ENCODE measurements at places on chromosomes 3 and 15.

DNA sequence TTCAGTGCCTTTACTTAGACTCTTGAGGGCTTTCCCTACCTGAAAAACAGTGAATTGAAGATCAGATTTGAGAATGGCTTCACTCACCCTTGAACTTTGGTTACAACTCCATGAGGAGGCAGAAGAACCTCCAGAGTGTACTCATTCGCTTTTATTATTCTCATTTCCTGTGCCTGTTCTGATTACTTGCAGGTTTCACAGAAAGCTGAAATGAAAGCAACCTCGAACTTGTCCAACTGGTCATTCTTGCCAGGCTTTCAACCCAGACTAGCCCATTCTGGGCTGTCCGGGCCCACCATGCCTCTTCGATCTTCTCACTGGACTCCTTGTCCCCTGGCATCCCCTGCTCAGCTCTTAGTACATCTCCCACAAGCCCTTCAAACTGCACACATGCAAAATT lies 20.2 kb upstream of the THUMPD3 start:
- DNase-seq, result no peak

GRCh38 chr3:62436785-62437184 lies 63.4 kb upstream of the FEZF2 start:
- DNase-seq, result no peak

- no peak for DNase-seq
These were observed 251.2 kb upstream of the CTDSPL start for GRCh38 chr3:37610529-37610928.

DNA sequence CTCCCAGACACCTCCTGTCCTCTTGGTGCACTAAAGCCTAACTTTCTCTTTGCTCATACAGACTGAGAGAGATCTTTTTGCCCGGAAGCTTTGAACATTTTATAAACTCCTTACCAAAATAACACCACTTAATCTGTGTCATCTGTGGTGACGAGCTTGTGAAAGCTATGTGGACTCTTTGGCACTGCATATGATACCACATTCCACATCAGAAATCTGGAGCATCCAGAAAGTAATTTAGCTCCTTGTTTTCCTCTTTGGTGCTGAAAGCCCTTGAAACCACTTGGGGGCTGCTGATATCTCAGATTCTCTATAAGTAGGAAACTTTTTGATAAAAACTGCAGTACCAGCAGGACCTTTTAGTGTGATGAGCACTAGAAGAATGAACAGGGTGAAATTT lies 128.3 kb downstream of the ALCAM start:
- DNase-seq, result no peak

GRCh38 chr15:58562135-58562534 lies 130.3 kb downstream of the LIPC start:
- no peak for DNase-seq

DNA sequence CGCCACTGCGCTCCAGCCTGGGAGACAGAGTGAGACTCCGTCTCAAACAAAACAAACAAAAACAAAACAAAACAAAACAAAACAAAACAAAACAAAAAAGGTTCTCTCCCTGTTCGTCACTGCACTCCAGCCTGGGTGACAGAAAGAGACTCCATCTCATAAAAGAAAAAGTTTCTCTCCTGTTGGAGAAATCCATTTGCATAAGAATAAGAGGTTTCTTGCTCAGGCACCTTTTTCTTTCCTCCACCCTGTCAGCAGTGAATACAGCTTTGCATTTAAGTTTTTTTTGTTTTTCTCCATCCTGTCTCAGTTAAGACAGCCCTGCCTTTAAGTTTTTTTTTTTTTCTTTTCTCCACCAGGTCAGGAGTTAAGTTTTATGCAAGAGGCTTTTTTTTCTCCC lies 109.5 kb downstream of the DPH6 start:
- no peak for DNase-seq

DNA sequence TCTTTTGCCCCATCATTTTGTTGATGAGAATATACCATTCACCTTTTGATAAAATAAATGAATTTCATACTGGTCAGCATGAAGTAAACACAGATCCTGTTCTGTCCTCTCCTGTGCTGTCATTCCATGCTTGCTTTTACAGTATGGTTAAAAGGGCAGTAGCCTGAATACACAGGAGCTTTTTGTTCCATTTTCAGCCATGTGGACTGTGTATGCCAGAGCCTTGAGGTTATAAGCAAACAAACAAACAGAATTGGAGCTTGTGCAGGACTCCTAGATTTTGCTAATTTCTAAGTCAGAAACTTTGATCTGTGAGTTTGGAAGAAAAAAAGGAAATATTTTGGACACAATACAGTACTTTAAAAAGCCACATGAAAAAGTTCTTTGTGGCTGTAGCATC lies 91.9 kb downstream of the LRRC28 start:
- no peak for DNase-seq

GRCh38 chr3:143472731-143473523 lies 353.4 kb downstream of the CHST2 start:
- no peak for DNase-seq

- no peak for DNase-seq
These were observed 20.6 kb upstream of the TRAK1 start for GRCh38 chr3:42070524-42070923.

- peak; percentile 54 for DNase-seq
These were observed 7.6 kb downstream of the PFKFB4 start for GRCh38 chr3:48548729-48549705.

GRCh38 chr15:38398134-38398533 lies 55.8 kb upstream of the FAM98B start:
- no peak for DNase-seq

DNA sequence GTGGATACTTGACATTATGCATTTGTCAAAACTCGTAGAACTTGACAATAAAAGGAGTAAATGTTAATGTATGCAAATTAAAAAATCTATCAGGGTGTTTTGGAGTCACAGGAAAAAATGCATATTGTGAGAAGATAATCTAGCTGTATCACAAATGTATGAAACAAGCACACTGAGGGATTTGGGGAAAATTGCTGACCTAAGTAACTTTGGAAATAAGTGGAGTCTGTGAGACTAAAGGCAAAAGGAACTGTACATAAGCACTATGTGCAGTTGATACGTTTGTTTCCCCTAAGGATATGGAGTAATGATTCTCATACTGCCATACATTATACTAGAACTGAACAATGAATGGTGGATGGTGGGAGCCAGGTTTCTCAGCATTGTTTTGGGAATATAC lies 43.2 kb upstream of the WDR72 start:
- DNase-seq, result no peak

GRCh38 chr3:147030274-147030673 lies 376.1 kb downstream of the ZIC4 start:
- DNase-seq, result no peak

DNA sequence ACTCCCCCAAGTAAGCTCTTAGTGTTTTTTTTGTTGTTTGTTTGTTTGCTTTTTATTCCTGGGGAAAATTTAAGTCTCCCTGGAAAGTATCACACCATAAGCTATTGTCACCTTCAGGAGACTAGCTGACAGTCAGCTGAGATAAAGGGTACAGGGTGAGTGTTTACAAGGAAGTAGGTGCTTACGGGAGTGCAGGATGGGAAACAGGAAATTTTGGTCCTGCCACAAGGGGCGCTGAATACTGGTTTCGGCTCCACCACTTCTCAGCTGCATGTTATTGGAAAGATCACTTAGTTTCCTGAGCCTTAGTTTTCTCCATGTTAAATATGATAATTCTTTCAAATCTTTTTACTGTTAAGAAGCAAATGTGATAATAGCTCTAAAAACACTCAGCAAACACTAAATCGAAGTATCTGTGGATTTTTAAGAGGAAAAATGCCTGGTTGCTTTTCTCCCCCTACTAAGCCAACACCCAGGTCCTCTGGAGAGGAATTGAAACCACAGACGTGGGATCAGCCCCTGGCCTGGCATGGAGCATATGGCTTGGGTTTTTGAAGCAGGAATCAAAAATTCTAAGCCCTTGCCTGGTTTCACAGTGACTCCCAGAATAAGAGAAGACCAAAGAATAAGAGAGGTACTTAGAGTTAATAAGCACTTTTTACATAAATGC lies 90.7 kb downstream of the SCN11A start:
- DNase-seq, result peak; percentile 73

- no peak for DNase-seq
These were observed 71.4 kb downstream of the ARNT2 start for GRCh38 chr15:80475572-80475971.

DNA sequence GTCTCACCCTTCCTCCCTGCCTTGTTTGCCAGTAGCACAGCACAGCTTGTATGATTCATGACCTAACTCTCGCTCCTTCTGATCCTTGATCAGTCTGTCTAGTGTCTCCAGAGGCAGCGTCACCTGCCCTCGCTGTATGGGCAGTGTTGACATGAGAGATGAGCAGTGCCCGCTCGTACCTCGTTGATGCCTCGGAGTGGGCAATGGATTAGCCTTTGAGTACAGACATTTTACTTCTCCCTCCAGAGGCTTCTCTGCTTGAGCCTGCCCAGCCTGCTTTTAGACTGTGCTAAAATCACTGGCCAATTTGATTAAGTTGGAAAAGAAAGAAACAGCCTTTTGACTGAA lies 569.0 kb downstream of the NTRK3 start:
- no peak for DNase-seq

DNA sequence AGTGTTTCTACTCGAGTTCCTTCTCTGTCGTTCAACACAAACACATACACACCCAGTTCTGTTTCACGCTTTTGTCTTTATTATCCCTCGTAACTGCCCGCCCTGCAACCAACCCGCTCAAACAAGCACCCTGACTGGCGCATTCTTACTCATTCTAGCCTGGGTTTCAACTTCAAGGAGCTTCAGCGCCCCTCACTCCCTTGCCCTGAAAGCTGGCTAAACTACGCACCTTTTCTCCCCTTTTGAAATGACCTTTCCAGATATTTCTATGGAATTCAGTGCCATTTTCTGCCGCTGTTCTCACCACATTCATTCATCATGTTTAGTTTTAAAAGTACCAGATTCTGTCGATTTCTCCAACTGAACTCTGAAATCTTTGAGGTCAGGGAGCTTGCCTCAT lies 653 bp upstream of the MFSD1 start:
- no peak for DNase-seq

- no peak for DNase-seq
These were observed at the start of gene PPP1R14D for GRCh38 chr15:40828447-40829036. Gene PPP1R14D (minus strand): TSS chr15:40828708. CDS start chr15:40828641, 67 bp downstream.

GRCh38 chr3:102599819-102600576 lies 165.2 kb downstream of the ZPLD1 start:
- DNase-seq, result no peak

DNA sequence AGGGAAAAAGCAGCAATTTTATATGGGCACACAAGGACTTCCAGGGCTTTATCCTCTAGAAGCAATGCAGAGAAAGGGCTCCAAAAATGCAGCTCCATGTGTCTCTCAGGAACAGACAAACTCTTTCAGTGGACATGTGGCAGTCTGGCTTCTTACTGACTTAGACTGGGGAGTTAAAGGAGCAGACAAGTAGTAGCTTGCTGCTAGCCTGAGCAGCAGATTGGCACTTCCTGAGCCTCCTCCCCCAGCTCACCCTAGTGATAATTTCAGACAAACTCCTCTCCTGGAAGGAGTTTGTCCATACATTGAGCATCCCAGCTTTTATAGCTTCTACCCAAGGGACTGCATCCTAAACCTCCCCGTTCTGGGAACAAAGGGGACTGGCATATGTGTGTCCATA lies 101.7 kb upstream of the MANF start:
- no peak for DNase-seq

DNA sequence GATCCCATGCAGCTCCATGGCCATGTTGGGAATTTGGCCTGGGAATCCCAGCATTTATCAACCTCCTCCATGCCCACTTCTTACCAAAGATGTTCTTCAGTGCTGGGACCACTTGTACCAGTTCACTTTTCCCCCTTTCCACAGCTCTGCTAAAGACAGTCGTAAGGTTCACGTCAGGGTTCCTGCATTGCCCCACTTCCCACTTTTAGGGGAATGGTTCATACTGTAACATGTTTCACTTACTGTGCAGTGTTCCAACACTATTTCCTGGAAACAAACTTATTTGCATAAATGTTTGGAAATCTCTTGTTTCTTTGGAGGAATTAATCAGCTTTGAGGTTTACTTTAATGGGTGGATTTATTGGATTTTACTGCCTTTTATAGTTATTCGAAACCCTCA lies 17.0 kb downstream of the APH1B start:
- DNase-seq, result no peak

GRCh38 chr3:184275961-184276910 lies at the start of gene ECE2:
Gene ECE2 (plus strand): TSS chr3:184276022. CDS start chr3:184276154, 132 bp downstream.
- no peak for DNase-seq

DNA sequence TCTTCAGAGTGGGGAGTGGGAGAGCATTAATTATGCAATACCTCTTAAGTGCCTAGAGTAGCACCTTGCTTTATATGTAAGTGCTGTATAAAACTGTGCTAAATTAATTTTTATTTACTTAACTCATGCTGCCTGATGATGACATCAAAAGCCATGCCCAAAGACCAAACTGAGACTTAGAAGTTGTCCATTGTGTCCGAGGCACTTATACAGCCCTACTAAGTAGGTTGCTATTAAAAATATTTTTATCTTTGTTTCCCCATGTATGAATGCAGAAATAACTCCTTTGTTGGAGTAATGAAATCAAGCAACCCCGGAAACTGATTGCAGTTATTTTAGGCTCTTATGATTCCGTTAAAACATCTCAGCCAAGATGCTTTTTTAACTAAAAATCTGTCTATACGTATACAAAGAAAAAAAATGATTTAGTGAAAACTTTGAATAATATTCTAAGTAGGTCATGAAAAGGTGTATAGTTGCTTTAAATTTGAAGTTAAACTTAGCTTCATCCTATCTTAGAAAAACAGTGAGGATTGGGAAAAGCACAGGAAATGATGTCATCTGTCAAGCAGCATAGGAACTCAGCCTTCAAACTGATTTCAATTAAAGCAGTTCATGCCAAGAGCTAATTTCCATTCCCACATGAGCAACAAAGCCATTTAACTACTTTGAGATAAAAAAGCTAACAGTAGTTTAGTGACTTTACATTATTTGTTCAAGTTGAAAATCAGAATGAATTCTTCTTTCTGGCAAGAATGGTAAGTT lies 43.0 kb downstream of the FBN1 start:
- no peak for DNase-seq

DNA sequence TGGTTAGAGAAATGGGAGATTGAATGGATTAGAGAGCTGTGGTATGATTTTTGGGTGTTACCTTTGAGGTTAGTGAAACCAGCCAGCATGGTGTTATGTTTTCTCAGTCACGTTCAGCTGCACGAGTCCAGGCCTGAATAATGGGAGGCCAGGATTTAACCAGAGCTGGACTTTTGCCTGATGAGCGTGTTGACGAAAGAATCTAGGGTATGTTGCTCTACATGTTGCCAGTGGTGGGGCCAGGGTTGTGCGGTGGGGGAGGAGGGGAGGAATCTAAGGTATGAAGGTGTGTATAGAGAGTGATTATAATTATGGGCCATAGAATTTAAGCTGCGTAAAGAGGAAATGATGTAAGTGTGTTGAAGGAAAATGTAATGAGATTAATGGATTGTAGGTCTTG lies 22.8 kb downstream of the MINDY2 start:
- no peak for DNase-seq

Data from H1 (cell line).